Hepatocyte (in vitro differentiated cells): ENCODE measurements at places on chromosomes 3 and 15. TPM values are rescaled to one million over a fixed set of nuclear protein-coding genes. Genes with fewer than 3 reads are reported as not detected.

- no peaks in the 10 kb centered on the region for H3K27me3 ChIP-seq
- no peaks in the 10 kb centered on the region for H3K36me3 ChIP-seq
- no peak overlapping the region for H3K27ac ChIP-seq
- no peak overlapping the region for H3K4me3 ChIP-seq
Measured at GRCh38 chr15:74340150-74340549, 27.3 kb downstream of the CYP11A1 start.

GRCh38 chr3:194019398-194020165, 116.4 kb upstream of the HES1 start:
- DNase-seq = no peak
- H3K4me3 ChIP-seq = no peak overlapping the region
- H3K27ac ChIP-seq = no peak overlapping the region
- peaks cover 4% of the 10 kb centered on the region for H3K4me1 ChIP-seq
- H3K27me3 ChIP-seq = no peaks in the 10 kb centered on the region
- no peaks in the 10 kb centered on the region for H3K36me3 ChIP-seq

DNA sequence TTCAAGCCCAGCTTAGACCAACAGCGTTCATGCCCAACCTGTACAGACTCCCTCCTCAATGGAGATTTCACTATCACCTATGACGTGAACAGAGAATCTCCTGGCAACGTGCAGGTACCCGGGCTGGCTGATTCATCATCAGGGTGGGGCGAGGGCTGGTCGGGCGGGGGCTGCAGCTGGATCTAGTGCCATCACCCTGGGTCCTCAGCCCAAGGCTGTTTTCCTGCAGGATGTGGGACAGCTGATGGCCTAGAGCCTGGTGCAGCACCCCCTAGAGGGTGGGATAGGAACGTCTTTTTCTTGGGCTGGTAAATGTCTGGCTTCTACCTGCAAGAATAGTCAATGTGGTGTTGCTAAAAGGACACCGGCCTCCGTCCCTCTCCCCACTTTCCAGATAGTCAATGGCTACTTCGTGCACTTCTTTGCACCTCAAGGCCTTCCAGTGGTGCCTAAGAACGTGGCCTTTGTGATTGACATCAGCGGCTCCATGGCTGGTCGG, 4.4 kb downstream of the ITIH3 start:
- peak; percentile 31 for DNase-seq
- H3K4me3 ChIP-seq = no peak overlapping the region
- H3K27me3 ChIP-seq = no peaks in the 10 kb centered on the region
- H3K27ac ChIP-seq = no peak overlapping the region

DNA sequence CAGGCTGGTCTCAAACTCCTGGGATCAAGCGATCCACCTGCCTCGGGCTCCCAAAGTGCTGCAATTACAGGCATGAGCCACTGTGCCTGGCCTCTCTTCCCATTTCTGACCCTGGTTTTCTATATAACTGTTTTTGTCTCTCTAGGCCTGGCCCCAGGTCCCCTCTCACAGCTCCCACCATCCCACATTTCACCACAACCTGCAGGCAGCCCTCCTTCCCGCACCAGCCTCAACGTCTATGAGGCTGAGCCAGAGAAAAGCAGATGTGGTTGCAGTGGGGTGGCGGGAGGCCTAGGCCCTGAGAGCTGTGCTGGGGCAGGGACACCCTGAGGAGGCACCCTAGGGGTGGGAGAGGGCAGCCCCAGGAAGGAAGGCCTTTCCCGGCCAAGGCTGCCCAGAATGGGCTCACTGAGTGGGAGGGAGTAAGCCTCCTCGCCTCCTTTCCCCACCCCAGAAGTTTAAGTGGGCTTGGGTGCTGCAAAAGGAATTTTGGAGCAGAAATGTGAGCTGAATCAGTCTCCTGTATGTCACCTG, 99.7 kb downstream of the LSM3 start:
- DNase-seq = no peak
- no peaks in the 10 kb centered on the region for H3K36me3 ChIP-seq
- H3K27ac ChIP-seq = no peak overlapping the region
- no peak overlapping the region for H3K4me3 ChIP-seq

- no peaks in the 10 kb centered on the region for H3K36me3 ChIP-seq
- H3K4me3 ChIP-seq = no peak overlapping the region
- peak; percentile 35 for DNase-seq
- H3K4me1 ChIP-seq = peaks cover 32% of the 10 kb centered on the region
- no peaks in the 10 kb centered on the region for H3K27me3 ChIP-seq
- H3K27ac ChIP-seq = no peak overlapping the region
Measured at GRCh38 chr3:124768812-124769211, 38.6 kb downstream of the UMPS start.

DNA sequence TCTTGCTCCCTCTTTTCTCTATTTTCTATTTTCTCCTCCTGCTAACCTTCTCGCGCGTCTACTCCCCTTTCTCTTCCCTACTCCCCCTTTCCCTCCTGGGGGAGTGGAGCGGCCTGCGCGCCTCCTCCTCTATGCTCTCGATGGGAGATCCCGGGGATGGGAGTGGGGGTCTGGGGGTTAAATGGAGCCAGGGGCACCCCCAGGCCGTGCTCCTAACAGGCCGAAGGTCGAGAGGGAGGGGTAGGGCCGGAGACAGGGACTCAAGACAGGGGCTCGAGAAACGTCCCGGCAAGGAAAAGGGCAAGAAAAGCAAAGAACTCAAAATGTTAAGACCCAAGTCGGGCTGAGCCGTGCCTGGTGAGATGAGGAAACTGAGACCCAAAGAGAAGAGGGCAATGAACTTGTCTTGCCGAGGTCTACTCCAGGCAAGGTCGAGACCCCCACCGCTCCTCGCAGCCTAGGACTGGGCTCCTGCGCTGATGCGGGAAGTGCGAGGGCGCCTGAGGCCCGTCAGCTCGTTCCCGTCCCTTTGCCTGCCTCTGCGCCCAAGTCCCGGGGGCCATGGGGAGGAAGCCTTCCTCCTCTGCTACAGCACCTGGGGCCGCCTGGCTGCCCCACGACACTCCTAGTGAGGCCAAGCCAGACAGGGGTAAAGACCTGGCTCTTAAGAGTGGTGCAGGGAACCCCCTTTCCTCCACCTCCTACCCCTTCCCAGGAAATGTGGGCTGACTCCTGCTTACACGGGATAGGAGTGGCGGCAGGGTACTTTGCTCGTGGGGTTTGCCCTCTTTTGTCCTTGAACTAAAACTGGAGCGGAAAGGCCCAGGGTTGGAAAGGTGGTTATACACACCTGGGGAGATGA, 770 bp upstream of the MEGF11 start:
- no peak for DNase-seq
- H3K27me3 ChIP-seq = peaks cover 92% of the 10 kb centered on the region
- peaks cover 22% of the 10 kb centered on the region for H3K4me1 ChIP-seq
- no peaks in the 10 kb centered on the region for H3K36me3 ChIP-seq

- DNase-seq = peak; percentile 68
- H3K27me3 ChIP-seq = no peaks in the 10 kb centered on the region
- no peaks in the 10 kb centered on the region for H3K36me3 ChIP-seq
- peak overlapping the region; percentile 90 for H3K27ac ChIP-seq
- H3K4me1 ChIP-seq = peaks cover 36% of the 10 kb centered on the region
Measured at GRCh38 chr3:197354568-197355001, 56.2 kb upstream of the DLG1 start.

- H3K4me1 ChIP-seq = no peaks in the 10 kb centered on the region
- no peak for DNase-seq
- H3K27ac ChIP-seq = peak overlapping the region; percentile 47
- peak overlapping the region; percentile 68 for H3K4me3 ChIP-seq
- no peaks in the 10 kb centered on the region for H3K27me3 ChIP-seq
- H3K36me3 ChIP-seq = no peaks in the 10 kb centered on the region
Measured at GRCh38 chr3:142596726-142597088, 514 bp downstream of the PLS1 start.

DNA sequence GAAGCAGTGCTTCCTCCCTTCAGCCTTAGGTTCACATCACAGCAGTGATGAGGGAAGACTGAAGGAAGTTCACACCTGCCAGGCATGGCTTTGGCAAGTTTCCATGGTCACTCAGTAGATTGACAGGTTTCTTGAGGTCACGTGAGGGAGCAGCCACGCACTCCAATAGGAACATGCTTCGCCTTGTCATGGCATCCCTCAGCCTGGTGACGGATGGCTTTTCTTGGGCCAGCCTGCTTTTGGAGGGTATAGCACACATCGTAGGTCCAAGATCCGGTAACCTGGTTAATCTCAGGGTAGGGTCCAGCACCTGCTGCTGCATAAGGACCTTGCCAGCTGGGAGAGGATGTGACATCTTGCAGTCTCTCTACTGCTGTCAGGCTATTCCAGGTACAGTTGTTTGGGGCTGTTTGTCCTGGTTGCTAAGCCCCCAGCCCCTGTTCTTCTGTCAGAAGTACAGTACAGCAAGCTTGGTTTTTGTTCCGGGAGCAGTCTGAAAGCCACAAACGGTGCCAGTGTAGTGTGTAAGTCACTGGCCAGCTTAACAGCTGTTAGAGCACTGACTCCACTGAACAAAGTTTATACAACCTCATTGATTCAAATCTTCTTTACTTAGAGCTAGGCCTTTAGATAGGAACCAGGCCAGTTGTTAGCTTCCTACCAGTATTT, 42.3 kb downstream of the PSMD6 start:
- peaks cover 12% of the 10 kb centered on the region for H3K4me1 ChIP-seq
- no peaks in the 10 kb centered on the region for H3K36me3 ChIP-seq
- no peaks in the 10 kb centered on the region for H3K27me3 ChIP-seq
- H3K4me3 ChIP-seq = no peak overlapping the region

- no peaks in the 10 kb centered on the region for H3K27me3 ChIP-seq
- H3K4me3 ChIP-seq = no peak overlapping the region
- H3K4me1 ChIP-seq = no peaks in the 10 kb centered on the region
- no peak for DNase-seq
- peak overlapping the region; percentile 45 for H3K27ac ChIP-seq
Measured at GRCh38 chr15:48624700-48625099, 20.8 kb downstream of the FBN1 start.

DNA sequence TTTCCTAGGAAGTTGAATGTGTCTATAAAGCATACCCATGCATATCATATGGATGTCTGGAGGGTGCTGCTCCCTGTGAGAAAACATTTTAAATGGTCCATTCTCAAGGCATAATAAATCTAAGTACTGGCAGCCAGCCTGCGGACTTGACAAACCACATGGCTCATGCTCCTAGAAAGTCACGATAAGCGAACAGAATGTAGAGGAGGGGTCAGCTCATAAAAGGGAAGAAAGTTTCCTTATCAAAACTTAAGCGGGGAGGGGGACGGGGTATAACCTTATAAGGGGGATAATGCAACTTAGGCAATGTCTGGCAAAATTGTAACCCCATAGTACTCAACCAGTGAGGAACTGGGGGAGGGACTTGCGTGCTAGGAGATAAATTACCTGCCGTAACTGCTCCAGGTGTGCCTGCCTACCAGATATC, 159.8 kb upstream of the LMCD1 start:
- H3K27ac ChIP-seq = no peak overlapping the region
- H3K4me3 ChIP-seq = no peak overlapping the region
- no peaks in the 10 kb centered on the region for H3K27me3 ChIP-seq
- H3K4me1 ChIP-seq = no peaks in the 10 kb centered on the region
- no peaks in the 10 kb centered on the region for H3K36me3 ChIP-seq

DNA sequence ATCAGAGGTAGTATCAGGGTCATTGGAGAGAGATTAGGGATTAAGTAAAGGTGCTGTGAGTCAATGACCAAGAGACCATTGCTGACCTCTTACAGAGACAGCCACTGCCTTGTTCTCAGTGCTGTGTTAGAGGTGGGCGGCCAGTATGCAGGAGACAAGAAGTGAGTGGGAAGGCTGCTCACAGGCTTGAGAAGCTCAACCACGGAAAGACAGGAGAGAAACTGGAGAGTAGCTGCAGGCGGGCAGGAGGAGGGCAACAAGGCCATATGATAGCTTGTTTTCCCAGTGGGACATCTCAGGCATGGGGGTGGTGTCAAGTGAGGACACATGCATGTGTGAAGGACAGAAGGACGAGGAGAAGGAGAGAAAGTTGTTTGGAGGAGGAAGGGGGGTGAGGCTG, 237.3 kb downstream of the PDCD6IP start:
- DNase-seq = no peak
- H3K36me3 ChIP-seq = no peaks in the 10 kb centered on the region
- H3K27me3 ChIP-seq = no peaks in the 10 kb centered on the region
- H3K27ac ChIP-seq = no peak overlapping the region
- H3K4me1 ChIP-seq = no peaks in the 10 kb centered on the region

DNA sequence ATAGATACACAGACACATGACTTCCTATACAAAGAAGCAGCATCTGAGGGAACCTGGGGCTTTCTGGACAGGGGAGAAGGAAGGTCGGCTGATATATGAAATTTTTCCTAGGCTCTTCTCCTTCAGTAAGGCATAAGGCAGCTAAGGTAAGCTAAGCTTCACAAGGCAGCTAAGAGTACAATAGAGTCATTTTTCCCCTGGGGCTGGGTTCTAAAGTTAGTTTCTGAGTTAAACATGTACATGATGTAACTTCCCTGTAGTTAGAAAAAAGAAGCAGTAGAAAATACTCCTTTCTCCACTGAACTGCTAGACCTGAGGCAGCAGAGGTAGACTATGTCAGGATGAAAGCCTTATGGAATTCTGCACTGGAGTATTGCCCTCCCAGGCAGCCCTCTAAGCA, 109.6 kb downstream of the PLD1 start:
- no peak for DNase-seq
- no peak overlapping the region for H3K27ac ChIP-seq
- no peak overlapping the region for H3K4me3 ChIP-seq
- H3K36me3 ChIP-seq = no peaks in the 10 kb centered on the region
- H3K4me1 ChIP-seq = peaks cover 4% of the 10 kb centered on the region

DNA sequence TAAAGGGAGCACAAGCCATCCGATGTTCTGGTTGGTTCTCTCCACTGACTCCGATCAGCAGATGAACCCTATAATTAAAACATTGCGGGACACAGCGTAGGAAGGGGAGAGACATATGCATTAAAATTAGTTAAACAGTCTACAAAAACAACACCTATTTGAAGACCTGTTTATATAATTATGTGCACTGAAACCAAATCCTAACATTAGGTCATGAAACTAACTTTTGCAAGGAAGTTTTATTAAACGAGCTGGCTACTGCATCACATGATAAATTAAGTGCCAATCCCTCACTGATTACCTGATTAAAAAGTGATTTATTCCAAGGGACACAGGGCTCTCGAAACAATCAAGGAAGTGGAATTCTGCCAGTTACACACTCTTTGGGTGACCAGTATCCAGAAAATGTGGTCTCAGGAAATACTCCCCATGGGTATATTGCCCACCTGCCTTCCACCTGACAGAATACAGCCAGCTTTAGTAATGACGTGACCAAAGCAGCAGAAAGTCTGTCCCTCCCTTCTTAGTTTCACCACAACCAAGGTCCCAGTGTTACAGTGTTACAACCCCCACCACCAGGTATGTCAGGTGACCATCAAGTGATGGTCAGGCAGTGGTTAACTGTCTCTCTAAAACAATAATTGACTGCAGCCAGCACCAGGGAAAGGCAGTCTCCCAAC, 69.5 kb downstream of the HERC1 start:
- H3K27ac ChIP-seq = no peak overlapping the region
- H3K4me3 ChIP-seq = no peak overlapping the region
- H3K4me1 ChIP-seq = no peaks in the 10 kb centered on the region
- H3K36me3 ChIP-seq = no peaks in the 10 kb centered on the region

- DNase-seq = no peak
- no peaks in the 10 kb centered on the region for H3K4me1 ChIP-seq
- H3K36me3 ChIP-seq = no peaks in the 10 kb centered on the region
- no peaks in the 10 kb centered on the region for H3K27me3 ChIP-seq
Measured at GRCh38 chr3:105040026-105040622, 326.6 kb upstream of the ALCAM start.

The EIF4A2 gene
- 558 and 589 TPM in 2 replicates for total RNA-seq

The PCSK6 gene
- total RNA-seq = 40.5 and 52.5 TPM in 2 replicates

The SLC22A13 gene
- total RNA-seq = 0.77 TPM in 1 of 2 replicates, not detected in the other

The PPIP5K1 gene
- total RNA-seq = 15.1 and 20.8 TPM in 2 replicates
